ENCODE measurements at places on chromosomes 4 and X.

GRCh38 chr4:48432017-48432416 lies 51.1 kb upstream of the SLC10A4 start:
- no peak for DNase-seq

DNA sequence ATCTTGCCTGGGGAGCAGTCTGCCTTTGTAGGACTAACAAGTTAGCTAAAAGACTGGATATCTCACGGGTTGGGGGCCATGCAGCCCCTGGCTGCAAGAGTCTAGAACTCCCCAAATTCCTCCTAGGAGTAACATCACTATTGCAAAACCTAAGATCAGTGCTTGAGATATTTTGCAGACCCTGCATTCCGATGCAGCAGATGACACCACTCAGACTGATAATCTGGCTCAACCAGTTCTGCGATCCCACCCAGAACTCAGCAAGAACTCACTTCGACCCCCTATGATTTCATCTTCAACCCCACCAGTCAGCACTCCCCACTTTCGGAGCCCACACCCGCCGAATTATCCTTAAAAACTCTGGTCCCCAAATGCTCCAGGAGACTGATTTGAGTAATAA lies 834.0 kb downstream of the C4orf33 start:
- DNase-seq, result no peak

- peak; percentile 77 for DNase-seq
These were observed at the start of gene TIGD2 for GRCh38 chr4:89110986-89111832. Gene TIGD2, plus strand, starts transcription at chr4:89111533. Its CDS starts 1,442 bp downstream, at chr4:89112975.

DNA sequence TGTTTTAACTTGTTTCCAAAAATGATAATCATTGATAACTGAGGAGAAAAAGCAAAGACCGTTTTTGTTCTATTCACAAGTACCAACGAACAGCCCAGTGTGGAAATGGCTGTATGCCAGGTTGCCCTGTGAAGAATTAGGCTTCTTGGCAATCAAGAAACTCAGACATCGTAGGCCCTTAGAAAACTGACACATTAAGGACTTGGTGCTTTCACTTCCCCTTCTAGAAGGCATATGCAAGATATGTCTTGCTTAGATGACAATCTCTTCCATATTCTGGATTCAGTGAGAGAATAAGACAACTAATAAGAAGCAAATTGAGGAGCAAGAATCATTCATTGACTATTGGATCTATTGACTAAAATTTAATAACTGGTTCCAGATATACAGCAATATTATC lies 56.6 kb downstream of the ANAPC10 start:
- DNase-seq, result no peak

DNA sequence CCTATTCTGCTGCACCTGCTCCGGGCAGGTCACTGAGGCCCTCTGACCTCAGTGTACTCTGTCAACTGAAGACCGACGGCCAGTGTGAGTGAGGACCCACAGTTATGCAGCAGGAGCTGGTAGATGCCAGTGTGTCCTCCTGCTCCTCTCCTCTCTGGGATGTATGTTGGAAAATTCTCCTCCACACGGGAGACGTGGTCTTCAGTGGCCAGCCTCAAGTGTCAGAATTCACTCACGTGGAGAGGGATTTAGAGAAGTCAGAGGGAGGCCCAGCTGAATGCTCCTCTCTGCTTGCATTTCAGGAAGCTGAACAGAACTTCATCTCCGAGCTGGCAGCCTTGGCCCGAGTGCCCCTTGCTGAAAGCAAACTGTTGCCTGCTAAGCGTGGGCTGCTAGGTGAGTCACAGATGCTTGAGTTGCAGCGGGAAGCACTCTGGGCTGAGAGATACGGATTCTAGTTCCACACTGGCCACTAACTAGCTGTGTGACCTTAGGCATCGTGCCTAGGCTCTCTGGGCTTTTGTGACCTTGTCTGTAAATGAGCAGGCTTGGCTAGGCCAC lies 83.6 kb downstream of the CRMP1 start:
- DNase-seq, result no peak

- no peak for DNase-seq
These were observed 3.5 kb upstream of the SH3BP2 start for GRCh38 chr4:2789351-2789750.

GRCh38 chr4:1055721-1056590 lies 44.5 kb downstream of the FGFRL1 start:
- no peak for DNase-seq

GRCh38 chr4:8870647-8871416 lies 807 bp downstream of the HMX1 start:
- no peak for DNase-seq

GRCh38 chr4:7731437-7731836 lies 208.2 kb downstream of the AFAP1 start:
- DNase-seq, result no peak

GRCh38 chrX:138771047-138771446 lies 59.5 kb upstream of the FGF13 start:
- DNase-seq, result no peak

- DNase-seq, result no peak
These were observed at the start of gene HTRA3 for GRCh38 chr4:8269535-8270417. Gene HTRA3, plus strand, starts transcription at chr4:8269754. Its CDS starts 215 bp downstream, at chr4:8269969.

GRCh38 chrX:79570524-79571240 lies 203.5 kb upstream of the ITM2A start:
- no peak for DNase-seq

- peak; percentile 35 for DNase-seq
These were observed 145.4 kb upstream of the HUWE1 start for GRCh38 chrX:53831662-53832635.

GRCh38 chr4:187826725-187827124 lies 168.8 kb upstream of the ZFP42 start:
- peak; percentile 23 for DNase-seq

- no peak for DNase-seq
These were observed 98.9 kb upstream of the BMP3 start for GRCh38 chr4:80931631-80932081.

DNA sequence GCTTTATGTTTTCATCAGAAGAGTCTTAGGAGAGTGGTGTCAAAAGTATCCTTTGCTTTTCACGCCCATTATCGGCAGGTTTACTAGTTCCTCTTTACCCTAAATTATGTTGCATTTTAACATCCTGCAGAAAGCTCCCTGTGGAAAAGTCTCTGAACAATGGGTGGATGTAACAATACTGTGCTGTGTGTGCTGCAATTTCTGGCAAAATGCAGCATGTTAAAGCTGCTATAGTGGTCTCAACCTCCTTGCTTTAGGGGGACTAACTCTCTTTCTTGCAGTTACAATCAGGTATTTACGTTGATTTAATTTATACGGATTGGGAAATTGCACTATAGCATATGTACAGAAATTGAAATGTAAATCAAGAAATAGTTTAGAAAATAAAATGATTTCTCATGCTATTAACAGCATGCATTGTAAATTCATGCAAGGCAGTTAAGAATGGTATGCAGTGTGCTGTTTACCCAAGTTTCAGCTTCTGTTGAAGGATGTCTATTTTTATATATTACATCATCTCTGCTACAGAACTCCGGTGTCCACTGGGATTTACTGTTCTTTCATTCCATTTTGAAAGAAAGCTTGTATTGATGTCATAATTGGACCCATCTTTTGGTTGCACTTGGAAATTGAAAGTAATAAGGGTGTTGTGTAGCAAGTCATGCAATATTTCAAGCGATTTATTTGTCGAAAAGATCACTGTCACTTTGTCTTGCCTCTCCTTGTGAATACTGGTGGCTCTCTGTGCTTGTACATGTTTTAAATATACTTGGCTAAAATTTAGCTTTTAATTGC lies 145.7 kb downstream of the RAPGEF2 start:
- DNase-seq, result no peak

GRCh38 chr4:94228493-94229216 lies 21.0 kb downstream of the SMARCAD1 start:
- DNase-seq, result no peak

DNA sequence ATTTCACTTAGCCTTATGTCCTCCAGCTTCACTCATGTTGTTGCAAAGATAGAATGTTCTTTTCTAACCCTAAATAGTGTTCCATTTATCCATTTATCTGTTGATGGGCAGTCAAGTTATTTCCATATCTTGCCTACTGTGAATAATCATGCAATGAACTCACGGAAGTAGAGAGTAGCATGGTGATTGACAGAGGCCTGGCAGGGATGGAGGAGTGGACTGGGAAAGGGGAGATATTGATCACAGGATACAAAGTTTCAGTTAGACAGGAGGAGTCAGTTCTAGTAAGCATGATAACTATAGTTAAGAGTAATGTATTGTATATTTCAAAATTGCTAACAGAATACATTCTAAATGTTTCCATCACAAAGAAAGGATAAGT lies 10.3 kb upstream of the CLNK start:
- no peak for DNase-seq

GRCh38 chr4:159549098-159549518 lies 446.2 kb downstream of the RAPGEF2 start:
- peak; percentile 73 for DNase-seq

All from HT1080 (cell line).